ENCODE measurements at places on chromosomes 6 and 20.

DNA sequence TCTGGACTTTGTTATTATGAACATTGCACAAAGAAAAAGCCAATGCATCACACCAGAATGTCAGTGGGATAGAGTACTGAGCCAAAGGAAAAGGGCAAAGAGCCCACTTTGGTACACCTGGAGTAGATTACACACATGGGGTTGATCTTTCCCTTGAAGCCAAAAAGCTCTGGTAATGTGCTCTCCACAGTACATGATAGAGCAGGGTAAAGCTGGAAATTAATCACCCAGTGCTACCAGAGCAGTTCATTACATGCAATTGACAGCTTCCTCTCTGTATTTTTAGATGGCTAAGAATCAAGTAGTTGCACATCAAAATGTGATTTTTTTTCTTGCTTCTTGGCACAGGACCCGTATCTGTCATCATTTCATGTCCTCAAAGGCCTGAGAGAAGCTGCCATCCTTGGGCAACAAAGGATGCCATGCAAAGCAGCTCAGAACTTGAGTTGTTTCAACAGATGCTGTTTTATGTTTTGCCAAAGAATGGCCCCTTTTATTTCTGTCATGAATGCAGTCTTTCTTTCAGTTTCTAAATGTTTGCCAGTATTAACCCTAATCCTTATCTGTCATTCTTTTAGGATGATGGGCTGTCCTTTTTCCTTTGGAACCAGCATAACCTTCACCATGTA, 88.1 kb downstream of the HDGFL1 start:
- no peak for DNase-seq

DNA sequence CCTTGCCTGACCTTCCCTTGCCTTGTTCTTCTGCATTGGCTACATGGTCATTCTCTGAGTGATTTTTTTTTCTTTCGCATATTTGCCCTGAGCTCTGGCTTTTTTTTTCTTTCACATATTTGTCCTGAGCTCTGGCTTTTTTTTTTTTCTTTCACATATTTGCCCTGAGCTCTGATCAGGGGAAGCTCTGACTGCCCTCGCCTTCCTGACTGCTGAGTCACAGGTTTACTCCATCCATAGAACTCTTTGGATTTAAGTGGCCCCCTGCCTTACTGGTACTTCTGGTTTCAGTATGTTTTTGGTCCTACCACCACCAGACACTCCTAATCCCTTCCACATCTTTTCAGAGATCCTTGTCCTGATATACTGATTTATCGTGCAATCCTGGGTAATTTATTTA, 201.1 kb downstream of the OGFRL1 start:
- no peak for DNase-seq

- no peak for DNase-seq
These were observed 10.1 kb downstream of the DDR1 start for GRCh38 chr6:30894381-30894780.

GRCh38 chr6:113871975-113872374, 14.8 kb downstream of the MARCKS start:
- no peak for DNase-seq

DNA sequence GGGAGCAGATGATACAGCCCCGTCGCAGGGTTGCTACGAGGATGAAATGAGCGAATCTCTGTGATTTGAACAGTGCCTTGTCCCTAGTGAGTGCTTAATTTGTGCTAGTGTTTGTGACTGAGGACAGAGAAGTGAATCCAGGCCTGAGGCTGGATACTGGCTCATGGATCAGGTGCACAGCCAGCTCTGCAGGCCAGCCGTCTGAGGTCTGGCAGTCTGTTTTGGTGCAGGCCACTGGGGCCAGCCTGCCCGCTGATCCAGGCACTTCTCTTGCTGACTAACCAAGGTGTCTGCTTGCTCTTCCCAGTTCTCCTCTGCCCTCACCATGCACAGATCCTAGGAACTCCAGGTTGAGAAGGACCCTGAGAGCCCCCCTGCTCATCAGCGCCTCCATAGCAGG, 181.0 kb downstream of the LRFN2 start:
- DNase-seq = no peak

DNA sequence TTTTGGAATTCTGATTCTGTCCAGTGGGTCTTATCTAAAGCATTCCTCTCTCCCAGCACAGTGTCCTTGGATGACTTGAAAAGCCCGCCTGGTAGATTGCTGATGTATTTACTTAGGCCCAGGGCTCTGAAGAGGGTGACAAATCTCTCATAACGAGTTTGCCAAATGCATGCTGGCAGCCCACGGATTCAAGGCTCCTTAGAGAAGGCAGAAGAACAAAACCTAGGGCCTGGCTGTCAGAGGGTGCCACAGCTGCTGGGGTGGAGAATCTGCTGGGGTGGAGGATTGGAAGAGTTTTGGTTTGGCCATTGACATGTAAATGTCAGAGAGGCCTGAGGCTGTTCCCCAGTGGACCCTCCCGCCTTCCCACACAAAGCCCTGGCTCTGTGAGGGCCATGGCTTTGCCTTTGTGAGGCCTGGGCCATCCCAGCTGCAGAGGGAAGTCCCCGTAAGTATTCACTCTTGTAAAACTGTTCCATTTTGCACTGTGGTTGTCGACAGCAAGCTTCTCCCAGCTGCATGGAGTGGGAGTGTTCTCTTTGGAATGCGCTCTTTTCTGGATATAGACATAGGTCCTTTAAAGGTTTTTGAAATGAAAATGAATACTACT, 50.3 kb downstream of the ANKRD6 start:
- no peak for DNase-seq

- no peak for DNase-seq
These were observed 223.5 kb downstream of the MEI4 start for GRCh38 chr6:77876300-77876699.

DNA sequence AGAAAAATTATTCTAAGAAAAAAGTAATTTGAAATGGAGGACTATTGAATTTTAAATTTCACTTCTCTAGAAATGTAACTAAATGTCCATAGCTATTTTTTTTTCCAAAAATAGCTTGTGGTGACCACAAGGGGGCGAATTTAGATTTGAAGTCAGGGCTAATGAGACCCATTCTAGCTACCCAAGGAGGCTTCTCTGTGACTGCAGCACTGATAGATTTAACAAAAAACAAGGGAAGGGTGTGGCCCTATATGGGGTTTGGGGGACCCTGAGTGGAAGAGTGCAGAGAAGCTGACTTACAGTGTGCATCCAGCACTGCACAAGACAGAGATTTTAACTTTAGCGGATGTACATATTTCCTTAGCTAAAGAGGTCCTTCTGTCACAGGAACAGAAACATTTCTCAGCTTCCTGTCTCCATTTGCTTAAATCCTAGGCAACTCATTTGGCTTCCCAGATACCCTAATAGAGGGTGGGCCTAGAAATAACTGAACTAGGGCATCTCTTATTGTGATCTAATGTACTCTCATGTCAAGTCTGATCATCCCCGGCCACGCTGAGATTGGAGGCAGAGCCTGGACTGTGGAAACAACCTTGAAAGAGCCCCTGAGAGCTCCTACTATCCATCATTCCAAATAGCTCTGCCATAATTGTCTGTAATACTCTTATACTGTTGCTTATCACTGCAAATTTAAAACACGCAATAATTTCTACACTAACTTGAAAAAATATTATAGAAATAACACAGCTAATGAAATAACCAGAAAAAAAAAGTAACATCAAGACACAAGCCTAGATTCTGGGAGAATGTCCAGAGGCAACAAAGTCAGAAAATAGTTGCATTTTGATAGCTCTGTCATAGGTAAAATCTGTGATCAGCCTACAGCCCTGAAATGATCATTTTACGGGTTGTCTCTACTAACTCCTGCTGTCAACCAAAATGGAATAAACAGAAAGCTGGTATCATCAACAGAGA, 93.6 kb downstream of the SNAP91 start:
- DNase-seq = no peak

- DNase-seq = no peak
These were observed 495.5 kb upstream of the MAP3K7 start for GRCh38 chr6:91082311-91082832.

DNA sequence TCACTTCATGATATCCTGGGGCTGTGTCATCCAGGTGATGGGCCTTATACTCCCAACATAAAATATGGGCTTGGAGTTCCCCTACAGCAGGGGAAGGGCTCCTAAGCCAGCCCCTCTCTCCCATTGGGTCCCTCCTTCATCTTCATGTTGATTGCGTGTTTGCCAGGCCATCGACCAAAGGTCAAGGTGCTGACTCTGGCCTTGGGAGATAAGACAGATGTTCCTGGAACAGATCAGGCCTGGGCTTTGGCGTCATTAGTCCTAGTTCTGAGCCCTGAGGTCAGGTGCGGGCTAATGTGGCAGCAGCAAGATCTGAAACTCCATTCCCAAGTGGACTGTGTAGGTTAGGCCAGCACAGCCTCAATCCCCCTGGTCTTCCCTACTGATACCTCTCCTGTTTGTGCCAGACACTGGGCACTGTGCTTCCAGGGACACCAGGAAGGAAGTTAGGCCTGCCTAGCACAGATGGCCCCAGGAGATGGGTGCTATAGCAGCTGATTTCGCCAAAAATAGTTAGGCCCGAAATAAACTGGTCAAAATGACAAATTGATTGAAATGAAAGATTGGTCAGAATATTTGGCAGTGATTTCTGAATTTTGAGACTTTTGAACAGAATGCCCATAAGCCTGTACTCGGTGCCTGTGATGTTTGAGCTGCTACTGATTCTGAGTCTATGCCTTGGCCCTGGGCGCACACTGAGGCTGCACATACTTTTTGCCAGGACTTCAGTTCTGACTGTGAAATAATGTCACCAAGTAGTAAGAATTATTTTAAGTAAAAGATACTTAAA, 28.8 kb downstream of the EPB41L1 start:
- no peak for DNase-seq

GRCh38 chr6:12844284-12845223, 128.0 kb downstream of the PHACTR1 start:
- no peak for DNase-seq

DNA sequence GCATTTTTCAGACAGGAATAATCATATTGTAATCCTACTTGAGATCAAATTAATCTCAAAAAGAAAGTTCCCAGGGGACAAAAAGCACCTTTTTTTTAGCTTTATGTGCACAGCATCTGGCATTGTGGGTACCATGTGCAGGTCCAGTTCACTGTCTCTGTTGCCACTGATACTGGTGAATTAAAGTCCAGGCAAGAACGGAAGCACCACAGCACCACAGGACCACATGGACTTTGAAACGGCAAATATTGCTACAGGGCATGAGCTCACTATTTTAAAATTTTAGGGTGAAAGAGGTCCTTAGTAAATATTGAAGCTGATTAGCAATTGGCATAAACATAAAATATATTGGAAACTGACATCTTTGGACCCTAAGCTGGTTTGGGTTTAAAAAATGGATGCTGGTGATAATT, 709.0 kb downstream of the EPM2A start:
- DNase-seq = no peak

GRCh38 chr6:129141499-129141898, 258.6 kb downstream of the LAMA2 start:
- DNase-seq = no peak

- no peak for DNase-seq
These were observed 132.5 kb downstream of the EPM2A start for GRCh38 chr6:145602726-145603326.

- no peak for DNase-seq
These were observed 122.6 kb downstream of the EDN3 start for GRCh38 chr20:59422872-59423544.
